ENCODE measurements at places on chromosomes 12 and 14.
A peak's percentile ranks its signal among the peaks of the same experiment; 100 is the strongest.

GRCh38 chr12:92905811-92906554 is 23.1 kb downstream of the EEA1 start:
- no peak for ATAC-seq

- no peak for ATAC-seq
Observed at GRCh38 chr12:13198876-13199275, 2.4 kb downstream of the EMP1 start.

DNA sequence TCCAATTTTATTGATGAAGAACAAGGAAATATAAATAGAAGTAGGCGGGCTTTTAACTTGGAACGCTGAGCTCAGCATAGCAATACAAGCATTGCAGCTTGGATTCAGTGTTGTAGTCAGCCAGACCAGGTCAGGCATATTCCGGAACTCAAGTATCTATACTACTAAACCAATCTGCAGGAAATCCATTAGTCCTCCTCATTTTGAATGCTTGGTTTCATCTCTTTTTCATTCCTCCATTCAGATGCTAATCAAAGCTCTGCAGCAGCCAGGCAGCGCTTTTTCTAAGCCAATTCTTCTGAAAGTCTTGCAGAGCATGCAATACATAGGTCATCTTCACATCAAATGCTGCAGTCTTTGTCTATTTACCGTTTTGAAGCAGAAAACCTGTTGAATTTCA is 49.0 kb downstream of the KIF21A start:
- no peak for ATAC-seq

DNA sequence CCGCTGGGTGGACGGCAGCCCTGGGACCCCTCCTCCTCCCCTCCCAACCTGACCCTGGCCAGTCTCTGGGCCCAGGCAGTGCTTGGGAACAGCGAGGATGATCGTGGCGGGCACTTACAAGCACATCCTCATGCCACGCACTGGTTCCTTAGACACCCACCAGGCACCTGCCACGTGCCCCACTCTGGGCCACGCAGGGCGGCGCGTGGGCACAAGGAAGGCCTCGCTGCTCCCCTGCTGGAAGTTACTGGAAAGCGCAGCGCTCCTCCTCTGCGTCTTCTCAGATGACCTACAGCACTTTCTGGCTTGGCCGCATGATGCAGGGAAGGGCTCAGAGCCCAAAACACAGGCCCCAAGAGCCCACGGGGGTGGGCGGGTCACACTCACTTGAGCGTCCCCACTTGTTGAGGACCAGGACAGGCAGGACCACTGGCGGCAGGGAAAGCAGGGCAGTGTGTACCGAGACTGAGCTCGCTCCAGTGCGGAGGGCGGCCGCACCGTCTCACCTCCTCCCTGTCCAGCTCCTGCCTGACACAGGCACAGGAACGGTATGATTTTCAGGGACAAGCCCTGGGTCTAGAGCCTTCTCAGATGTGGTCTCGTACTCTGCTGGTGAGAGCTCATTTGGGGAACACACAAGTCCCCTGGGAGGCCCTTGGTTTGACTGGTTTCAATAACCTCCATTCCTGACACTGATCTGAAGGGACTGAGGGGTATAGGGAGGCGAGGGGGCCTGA is 128.3 kb upstream of the EVL start:
- ATAC-seq: no peak

DNA sequence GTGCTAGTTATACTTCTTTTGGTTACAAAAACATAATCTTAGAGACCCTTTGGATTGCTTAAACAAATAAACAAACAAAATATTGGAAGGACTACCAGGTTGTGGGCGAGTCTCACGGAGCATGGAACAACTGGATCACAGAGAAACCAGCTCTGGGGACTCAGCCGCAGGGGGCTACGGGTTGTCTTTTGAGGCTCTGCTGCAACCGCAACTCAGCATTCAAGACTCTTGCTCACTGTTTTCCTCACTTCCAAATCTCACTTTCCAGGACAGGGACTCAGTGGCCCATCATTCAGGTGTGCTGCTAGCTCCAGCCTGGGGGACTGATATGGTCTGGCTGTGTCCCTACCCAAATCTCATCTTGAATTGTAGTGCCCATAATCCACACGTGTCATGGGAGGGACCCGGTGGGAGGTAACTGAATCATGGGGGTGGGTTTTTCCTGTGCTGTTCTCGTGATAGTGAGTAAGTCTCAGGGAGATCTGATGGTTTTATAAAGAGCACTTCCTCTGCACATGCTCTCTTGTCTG is 14.0 kb upstream of the SERPINA4 start:
- no peak for ATAC-seq

GRCh38 chr14:83120187-83120586 is 1586.5 kb upstream of the SEL1L start:
- ATAC-seq: no peak

DNA sequence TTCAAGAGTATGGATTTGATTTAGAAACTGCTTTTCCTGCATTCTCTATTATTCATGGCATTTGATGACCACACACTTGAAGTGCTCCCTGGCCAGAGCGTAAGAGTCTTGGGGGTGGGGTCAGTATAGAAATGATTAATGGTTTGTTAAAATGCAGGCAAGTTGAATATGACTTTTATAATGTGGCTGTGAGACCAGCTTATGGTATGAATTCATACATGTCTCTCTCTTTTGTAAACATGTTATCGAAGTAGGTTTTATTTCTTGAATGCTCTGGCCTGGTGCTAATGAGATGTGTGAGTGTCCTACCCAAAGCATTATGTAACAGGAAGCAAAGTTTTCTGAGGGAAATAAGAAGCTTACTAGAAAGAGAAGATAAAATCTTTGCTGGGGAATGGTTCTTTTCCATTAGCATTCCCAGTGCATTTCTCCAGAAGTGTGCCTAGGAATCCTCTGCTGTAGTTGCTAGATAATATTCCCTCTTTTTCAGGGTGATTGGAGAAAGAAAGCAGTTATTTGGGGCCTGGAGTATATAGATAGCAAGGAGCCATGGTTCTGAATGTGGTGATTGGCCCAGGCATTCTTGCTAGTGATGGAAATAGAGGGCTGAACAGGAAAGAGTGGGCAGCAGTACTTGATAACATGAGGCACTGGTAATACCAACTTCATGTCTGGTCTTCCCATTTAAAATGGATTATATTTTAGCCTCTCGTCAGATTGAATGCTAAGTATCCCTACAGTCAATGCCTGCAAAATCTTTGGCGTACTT is 289.7 kb downstream of the RAD51B start:
- ATAC-seq: no peak

GRCh38 chr14:34989762-34990161 is 7.0 kb downstream of the SRP54 start:
- no peak for ATAC-seq

- no peak for ATAC-seq
Observed at GRCh38 chr12:22881878-22882385, 257.0 kb downstream of the ETNK1 start.

- no peak for ATAC-seq
Observed at GRCh38 chr12:94793191-94793595, 142.8 kb upstream of the TMCC3 start.

DNA sequence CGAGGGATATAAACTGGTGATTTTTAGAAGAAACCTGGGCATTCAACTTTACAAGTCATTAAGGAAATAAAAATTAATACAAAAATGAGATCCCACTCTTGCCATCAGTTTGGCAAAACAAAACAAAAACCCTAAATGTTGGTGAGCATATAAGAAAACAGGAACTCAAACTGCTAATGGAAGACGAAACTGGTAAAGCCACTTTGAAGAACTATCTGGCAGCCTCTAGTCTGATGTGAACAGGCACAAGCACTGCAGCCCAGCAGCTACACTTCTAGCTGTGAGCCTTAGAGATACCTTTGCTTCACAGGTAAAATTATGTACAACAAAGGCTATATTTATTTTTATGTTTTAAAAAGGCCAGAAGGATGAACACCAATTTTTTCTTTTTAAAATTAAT is 459.6 kb downstream of the ZFP36L1 start:
- no peak for ATAC-seq

GRCh38 chr12:106389151-106389550 is 31.6 kb downstream of the POLR3B start:
- no peak for ATAC-seq

- peak; percentile 81 for ATAC-seq
Observed at GRCh38 chr12:10130042-10130441, at the start of gene CLEC7A. CLEC7A (minus strand) TSS chr12:10130199; CDS start chr12:10130082, 117 bp downstream.

GRCh38 chr12:106341086-106341877 is 16.3 kb upstream of the POLR3B start:
- no peak for ATAC-seq

DNA sequence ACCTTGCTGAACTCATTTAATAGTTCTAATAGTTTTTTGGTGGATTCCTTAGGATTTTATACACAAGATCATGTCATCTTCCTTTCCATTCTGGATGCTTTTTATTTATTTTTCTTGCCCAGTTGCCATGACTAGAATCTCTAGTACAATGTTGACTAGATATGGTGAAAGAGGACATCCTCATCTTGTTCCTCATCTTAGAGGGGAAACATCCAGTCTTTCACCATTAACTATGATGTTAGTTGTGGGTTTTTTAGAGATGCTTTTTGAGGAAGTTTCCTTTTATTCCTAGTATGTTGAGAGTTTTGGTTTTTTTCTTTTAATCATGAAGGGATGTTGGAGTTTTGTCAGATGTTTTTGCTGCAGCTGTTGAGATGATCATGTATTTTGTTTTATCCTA is 8.7 kb downstream of the ANKRD13A start:
- no peak for ATAC-seq

GRCh38 chr12:80199931-80200330 is 100.6 kb downstream of the OTOGL start:
- ATAC-seq: no peak

GRCh38 chr14:33606591-33606990 is 344.3 kb downstream of the EGLN3 start:
- no peak for ATAC-seq

DNA sequence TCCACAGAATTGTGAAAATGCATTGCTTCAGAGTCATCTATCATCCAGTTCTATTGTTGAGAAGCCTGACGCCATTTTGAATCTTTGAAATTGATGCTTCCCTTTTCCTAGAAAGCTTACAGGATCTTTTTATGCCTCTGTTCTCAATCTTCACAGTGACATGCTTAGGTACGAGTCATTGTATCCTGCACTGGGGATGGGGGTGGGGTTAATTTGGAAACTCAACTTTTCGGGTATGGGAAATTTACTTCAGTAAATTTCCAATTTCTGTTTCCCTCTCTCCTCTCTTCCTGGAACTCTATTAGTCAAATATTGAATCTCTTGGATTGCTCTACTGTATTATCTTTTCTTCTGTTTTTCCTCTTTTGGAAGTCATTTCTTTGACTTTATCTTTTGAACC is 24.5 kb downstream of the RNASE10 start:
- no peak for ATAC-seq
